Stimulated activated CD4-positive, alpha-beta T cell treated with anti-CD3 and anti-CD28 coated beads, TNF-alpha, amount 100 ng/mL, for 1 hour (primary cell): ENCODE measurements at places on chromosomes 12 and 14.

DNA sequence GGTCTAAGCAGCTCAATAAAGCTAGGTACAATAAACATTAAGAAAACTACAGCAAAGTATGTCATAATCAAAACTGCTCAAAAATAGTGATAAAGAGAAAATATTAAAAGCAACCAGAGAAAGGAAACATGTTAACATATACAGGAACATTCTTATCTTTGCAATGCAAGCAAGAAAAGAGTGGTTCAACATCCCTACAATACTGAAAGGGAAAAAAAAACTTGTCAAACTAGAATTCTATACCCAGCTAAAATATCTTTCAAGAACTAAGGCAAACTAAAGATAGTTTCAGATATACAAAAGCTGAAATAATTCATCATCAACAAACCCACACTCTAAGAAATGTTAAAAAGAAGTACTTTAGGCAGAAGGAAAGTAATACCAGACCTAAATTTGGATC is 134.2 kb downstream of the DPF3 start:
- no peak for DNase-seq

DNA sequence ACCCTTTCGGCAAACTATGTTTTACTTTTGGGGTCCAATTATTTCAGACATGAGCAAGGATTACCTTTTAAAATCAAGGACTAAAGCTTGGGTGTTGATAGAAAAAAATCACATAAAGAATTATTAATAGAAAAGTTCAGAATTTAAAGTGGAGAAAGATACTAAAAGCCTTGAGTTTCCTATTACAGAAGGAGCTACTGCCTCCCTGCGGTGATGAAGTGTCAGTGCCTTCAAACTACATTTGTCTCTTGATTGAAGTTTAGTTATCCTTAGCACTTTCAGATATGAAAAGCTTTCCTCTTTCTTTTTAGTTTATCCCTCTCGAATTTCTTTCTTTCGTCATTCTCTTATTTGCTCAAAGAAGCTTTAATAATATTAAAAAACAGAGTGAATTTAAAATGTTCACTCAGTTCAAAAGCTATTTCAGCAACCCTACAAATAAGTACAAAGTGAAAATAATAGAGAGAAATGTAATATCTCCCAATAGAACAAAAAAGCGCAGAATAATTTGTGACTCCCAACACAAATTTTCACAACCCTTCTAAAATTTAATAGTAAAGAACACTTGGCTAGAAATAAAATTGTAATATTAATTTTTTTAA is 87.6 kb downstream of the SEC23A start:
- no peak for DNase-seq

- no peak for DNase-seq
Measured at GRCh38 chr12:108933949-108934348, 54.1 kb downstream of the DAO start.

- DNase-seq, result no peak
Measured at GRCh38 chr14:32596390-32596789, 267.3 kb downstream of the AKAP6 start.

DNA sequence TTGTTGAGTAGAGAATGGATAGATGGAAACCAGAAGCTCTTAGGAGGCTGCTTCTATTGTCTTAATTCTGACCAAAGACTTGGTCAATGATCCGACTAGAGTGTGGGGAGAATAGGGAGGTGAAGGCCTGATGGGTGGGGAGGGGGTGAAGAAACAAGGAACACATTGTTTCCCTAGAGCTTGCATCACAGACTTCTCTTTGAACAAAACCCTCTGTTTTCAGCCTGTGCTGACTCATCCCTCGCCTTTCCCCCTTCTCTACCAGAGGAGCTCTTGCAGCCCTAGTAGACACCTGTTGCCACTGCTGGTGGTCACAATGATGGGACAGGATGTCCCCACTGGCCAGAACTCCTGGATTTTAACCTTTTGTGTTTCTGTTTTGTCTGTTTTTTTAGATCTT is 46.8 kb upstream of the CISTR start:
- DNase-seq, result no peak

DNA sequence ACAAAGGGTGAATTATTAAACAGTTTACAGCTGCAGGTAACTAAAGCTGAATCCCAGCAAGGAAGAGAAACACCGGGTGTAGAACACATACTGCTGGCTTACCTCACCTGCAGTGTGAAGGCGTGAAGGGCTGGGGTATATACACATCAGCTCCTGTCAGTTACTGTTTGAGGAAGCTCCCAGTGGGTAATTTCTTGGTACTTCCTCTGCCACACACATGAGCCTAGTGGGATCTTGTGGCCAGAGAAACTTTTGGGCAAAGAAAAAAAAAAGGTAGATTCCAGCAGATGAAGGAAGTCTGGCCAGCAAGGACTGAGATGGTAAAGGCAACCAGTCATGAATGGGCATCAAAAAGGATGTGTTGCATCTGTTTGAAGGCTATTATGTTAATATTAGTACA is 14.0 kb upstream of the GPR33 start:
- no peak for DNase-seq

DNA sequence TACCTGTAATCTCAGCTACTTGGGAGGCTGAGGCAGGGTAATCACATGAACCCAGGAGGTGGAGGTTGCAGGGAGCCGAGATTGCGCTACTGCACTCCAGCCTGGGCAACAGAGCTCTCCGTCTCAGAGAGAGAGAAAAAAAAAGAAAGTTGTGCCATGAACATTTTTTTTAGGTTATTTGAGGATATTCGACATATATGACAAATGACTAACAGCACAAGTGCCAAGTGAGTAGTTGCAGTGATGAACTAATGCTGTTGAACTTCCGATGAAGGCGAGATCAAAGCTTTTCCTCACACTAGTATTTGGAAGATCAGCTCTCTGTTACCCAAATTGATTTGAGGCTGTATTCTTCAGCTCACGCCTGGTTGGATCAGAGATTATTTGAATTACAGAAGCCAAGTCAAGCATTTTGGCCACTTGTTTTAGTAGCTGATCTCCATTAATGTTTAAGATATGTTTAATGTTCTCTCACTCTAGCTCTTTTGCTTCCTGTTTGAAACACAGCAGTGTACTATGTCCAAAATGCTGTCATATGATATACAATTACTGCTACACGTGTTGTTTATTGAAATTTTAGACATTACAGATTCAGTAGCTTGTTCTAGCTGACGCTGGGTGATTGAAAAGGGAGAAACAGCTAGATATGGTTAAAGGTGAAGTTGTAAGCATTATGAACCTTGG is 43.4 kb downstream of the WDR20 start:
- DNase-seq, result no peak

DNA sequence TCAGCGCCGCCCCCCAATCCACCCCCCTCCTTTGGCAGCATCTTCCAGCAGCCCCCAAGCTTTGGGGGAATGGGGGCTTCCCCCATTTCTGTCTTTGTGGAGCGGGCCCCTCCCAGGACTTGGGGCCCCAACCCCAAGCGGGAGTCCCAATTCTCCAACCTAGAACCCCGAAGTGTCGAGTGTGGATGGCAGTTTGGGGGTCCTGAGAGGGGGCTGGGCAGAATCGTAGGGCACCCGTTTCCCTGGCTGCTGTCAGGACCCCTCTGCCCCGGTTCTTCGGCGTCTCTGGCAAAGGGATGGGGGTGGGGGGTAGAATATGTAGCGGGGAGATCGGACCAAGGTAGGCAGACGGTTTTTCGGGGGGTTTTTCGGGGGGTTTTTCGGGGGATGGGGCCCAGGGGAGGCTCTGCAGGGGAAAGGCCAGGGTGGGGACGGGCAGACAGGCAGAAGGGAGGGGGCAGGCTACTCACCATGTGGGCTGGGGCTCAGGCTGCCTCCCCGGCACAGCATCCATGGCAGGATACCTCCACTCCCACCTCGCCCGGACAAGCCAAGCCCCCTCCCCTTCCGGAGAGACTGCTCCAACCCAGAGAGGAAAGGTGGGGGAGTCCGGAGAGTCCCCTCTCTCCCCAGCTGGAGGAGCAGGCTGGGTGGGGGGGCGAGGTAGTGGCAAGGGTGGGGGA is 739 bp downstream of the JPH4 start:
- no peak for DNase-seq

GRCh38 chr12:53994264-53995001 is 5.5 kb upstream of the HOXC9 start:
- no peak for DNase-seq

DNA sequence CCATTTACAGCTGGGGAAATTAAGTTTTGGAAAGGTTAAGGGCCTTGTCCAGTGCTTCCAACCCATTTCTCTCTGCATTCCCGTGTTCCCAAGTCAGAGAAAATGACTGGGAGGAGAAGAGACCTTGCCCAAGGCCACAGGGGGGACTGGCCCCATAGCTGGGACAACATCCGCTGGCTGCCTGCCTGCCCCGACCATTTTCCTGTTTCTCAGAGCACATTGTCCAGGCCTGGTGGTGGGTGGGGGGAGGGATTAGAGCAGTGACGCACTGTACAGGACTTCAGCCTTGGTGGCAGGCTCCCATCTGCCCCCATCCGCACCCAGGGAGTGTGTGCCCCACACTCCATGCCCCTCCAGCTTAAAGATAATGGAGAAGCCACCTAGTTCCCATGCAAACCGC is 27.7 kb downstream of the DIO3 start:
- no peak for DNase-seq

- no peak for DNase-seq
Measured at GRCh38 chr14:77240336-77240915, 30.6 kb downstream of the NGB start.

DNA sequence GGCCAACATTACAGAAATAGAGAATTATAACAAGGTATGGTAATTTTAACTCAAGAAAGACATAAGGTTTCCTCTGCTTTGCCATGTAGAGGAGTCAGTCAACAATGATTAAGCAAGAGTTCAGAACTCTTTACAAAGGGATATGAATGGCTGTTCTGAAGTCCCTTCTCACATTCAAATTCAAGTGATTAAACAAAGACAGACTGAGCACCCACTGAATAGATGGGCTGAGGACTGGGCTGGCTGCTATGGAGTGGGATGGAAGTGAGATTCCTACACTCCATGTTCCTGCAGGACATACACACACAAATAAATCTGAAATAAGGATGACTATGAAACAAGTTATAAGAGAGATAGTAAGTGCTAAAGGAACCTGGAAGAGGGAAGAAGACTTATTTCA is 199.0 kb upstream of the GRIP1 start:
- no peak for DNase-seq

GRCh38 chr14:61876362-61877034 is 114.3 kb downstream of the SNAPC1 start:
- no peak for DNase-seq

- no peak for DNase-seq
Measured at GRCh38 chr12:49133590-49133989, 2.4 kb upstream of the TUBA1B start.

- DNase-seq, result no peak
Measured at GRCh38 chr14:86575141-86575540, 1045.2 kb downstream of the FLRT2 start.

DNA sequence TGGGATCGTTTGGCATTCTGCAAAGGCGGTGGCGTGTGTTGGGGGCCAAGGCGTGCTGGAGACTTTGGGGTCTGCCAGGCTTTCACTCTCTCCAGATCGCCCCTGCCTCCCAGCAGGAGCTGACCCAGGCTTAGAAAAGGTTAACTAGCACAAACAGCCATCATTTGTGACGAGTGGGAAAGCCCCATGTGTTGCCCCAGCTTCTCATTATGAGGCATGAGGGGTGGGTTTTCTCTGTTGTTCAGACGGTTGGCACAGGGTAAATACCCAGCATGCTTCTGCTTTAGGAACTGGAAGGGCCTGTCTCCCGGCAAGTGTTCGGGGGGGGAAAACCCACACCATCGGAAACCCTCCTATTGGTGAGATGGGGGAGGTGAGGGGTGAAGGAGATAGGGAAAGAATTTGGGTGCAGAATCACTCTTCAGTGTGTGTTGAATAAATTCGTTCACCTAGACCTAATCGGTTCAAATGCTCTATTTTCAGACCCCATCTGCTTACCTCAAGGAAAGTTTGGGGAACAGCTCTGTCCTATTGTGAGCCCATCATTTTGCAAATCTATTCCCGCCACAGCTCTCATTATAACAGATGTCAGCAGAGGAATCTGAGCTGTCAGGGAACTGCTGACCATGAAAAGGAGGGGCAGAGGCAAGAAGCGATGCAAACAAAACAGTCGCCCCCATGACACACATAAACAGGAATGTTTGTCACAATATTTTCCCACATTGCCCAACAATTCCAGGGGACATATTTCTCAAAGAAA is 34.7 kb upstream of the C12orf42 start:
- no peak for DNase-seq

DNA sequence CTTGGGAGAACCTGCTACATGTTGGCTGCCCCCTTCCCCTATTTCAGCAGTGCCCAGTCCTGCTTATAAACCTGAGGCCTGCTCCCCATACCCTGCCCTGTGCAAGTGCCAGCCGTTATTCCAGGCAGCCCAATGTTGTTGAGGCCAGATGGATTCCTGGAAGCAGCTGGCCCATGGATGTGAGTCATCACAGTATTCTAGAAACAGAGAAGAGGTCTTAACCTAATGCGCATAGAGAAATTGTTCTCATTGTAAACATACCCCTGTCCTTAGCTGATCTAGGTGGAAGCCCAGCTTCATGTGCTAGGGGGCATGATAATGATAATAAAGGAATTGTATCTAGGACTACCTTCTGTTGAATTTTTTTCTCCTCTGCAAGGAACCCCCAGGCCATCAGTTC is 69.7 kb downstream of the TSPAN11 start:
- no peak for DNase-seq

- DNase-seq, result no peak
Measured at GRCh38 chr14:40309124-40309523, 876.9 kb upstream of the FBXO33 start.

GRCh38 chr14:94624537-94625352 is 12.6 kb downstream of the SERPINA3 start:
- DNase-seq, result no peak

- no peak for DNase-seq
Measured at GRCh38 chr12:49058366-49059044, 2.1 kb downstream of the KMT2D start.

- DNase-seq, result no peak
Measured at GRCh38 chr12:110284597-110284996, 3.5 kb downstream of the ATP2A2 start.

- DNase-seq, result no peak
Measured at GRCh38 chr14:34853041-34853440, 22.1 kb downstream of the BAZ1A start.

DNA sequence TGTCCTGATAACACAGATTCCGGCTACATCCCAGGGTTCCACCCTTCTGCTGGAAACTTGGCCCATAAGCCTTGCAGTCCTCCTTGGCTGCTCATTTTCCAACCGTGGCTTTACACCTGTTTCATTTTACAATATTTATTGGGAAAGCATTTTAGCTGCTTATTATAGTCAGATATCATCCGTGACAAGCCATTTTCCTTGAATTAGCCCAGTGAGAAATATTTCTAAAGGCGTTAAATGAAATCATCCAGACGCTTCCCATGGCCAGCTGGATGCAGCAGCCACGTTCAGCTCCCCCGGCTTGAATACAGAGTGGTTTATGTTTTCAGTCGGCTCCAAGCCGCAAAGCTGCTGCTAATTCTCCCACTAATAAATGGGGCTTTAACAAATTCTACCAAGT is 245.0 kb upstream of the PELI2 start:
- DNase-seq, result no peak

DNA sequence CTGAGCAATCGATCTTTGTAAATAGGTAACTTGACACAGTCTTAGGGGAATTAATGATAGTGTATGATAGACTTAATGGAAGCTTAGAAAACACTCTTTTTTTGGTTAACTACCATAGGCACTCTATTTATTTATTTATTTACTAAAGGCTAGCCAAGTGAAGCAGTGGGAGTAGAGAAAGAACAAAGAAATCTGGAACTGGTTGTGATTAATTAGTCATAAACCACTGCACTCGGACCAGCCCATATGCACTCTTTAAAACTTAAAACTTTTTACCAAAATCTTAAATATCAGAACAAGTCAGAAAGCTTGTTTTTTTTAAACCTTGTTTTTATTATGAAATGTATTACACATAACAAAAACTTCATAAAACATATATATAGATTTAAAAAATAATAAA is 49.5 kb upstream of the SRP54 start:
- DNase-seq, result no peak
